Ascending aorta (tissue), 2 donors: ENCODE measurements at places on chromosomes 3 and 15.

DNA sequence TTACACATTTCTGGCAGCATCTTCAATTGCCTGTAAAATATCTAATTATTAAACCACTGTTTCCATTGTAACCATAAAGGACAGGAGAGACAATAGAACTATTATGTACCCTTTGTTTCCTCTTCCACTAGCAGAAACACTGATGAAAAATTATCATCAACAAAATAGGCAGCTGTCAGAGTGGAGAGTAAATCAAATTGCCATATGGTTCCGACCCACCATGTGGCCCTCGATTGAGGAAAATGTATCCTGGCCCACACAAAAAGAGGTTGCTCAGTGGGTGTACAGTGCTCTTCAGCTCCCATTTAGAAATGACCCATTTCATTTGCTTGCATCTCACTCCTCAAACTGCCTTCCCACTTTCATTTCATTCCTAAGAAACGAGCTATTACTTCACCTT lies 570.6 kb upstream of the UBE2E2 start:
- H3K4me1 ChIP-seq = no peaks in the 10 kb centered on the region
- no peaks in the 10 kb centered on the region for H3K36me3 ChIP-seq
- no peak for DNase-seq

DNA sequence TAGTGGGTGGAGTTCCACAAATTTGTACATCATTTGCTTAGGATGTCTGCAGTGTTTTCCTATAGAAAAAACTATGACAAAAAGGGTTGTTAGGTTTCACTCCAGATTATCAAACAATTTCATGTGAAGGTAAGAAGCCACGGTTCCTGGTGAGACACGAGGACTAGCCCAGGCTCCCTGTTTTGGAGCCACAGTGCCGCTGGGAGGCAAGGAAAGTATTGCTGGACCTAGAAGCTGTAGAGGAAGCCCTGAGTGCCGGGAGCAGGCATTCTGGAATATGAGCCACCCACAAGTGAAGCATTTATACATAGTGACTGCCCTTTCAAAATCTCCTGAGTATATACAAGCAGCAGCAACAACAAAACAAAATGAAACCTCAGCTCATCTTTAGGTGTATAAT lies 142.0 kb downstream of the GABRB3 start:
- no peak overlapping the region for H3K4me3 ChIP-seq
- H3K27me3 ChIP-seq = no peaks in the 10 kb centered on the region
- DNase-seq = no peak
- no peaks in the 10 kb centered on the region for H3K36me3 ChIP-seq

DNA sequence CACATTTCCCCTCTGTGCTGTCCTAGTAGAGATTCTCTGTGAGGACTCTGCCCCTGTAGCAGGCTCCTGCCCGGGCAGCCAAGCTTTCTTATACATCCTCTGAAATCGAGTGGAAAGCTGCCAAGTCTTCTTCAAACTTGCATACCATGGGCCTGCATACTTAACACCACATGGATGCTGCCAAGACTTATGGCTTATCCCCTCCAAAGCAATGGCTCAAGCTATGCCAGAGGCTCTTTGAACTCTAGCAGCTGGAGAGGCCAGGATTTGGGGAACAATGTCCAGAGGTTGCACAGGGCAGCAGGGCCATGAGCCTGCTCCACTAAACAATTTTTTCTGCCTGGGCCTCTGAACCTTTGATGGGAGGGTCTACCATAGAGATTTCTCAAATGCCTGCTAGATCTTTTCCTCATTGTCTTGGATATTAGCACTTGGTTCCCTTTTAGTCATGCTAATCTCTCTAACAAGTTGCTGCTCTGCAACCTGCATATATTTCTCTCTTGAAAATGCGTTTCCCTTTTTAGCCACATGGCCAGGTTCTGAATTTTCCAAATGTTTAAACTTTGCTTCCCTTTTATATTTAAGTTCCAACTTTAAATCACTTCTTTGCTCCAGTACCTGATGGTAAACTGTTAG lies 6.1 kb upstream of the PLSCR4 start:
- H3K4me1 ChIP-seq = no peaks in the 10 kb centered on the region
- H3K4me3 ChIP-seq = no peak overlapping the region
- H3K36me3 ChIP-seq = no peaks in the 10 kb centered on the region
- DNase-seq = no peak
- H3K27me3 ChIP-seq = no peaks in the 10 kb centered on the region
- no peak overlapping the region for H3K27ac ChIP-seq

- no peaks in the 10 kb centered on the region for H3K4me1 ChIP-seq
- H3K27ac ChIP-seq = no peak overlapping the region
- H3K27me3 ChIP-seq = no peaks in the 10 kb centered on the region
- DNase-seq = no peak
- H3K4me3 ChIP-seq = no peak overlapping the region
These were observed 76.4 kb upstream of the ETV5 start for GRCh38 chr3:186185194-186185787.

DNA sequence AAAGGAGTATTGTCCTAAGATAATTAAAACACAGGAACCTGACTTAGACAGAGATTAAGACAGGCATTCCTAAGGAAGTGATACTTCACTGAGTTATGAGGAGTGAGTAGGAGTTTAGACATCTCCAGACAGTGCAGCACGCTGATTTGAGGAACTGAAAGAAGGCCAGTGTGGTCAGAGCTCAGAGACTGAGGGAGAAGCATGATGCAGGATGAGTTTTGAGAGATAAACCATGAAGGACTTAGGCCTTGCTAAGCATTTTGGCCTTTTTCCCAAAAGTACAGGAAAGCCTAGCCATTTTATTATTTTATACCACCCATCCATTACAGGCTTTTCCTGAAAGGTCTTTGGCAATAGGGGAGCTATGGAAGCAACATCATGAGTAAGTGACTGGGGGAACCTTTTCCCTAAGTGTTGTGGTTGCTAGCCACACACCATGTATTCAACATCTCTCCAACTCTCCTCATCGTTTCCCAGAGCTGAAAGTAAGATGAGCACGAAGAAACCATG lies 375.6 kb upstream of the TPRG1 start:
- no peak overlapping the region for H3K4me3 ChIP-seq
- H3K27ac ChIP-seq = peak overlapping the region; percentile 58
- H3K4me1 ChIP-seq = peaks cover 28% of the 10 kb centered on the region
- no peaks in the 10 kb centered on the region for H3K36me3 ChIP-seq

DNA sequence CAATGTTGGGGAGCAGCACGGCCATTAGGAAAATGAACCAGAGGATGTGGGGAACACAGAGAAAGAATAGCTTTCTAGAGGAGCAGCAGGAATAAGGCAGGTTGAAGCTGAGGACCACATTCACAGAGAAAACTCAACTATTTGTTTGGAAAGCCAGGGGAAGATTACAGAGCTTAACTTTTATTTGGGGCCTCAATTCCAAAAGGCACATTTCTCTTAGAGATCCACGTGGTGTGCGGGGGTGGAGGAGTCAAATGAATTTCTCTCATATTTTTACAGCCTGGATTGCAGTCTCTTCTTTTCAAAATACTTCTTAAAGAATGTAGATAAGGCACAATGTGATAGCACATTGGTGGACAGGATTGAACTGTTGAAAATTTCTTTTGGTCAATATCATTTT lies 253.7 kb downstream of the ROBO1 start:
- H3K27ac ChIP-seq = no peak overlapping the region
- H3K36me3 ChIP-seq = no peaks in the 10 kb centered on the region
- H3K4me1 ChIP-seq = no peaks in the 10 kb centered on the region
- H3K4me3 ChIP-seq = no peak overlapping the region
- no peaks in the 10 kb centered on the region for H3K27me3 ChIP-seq
